ENCODE measurements at places on chromosomes 7 and 10.

- DNase-seq, result no peak
Measured at GRCh38 chr10:71633920-71634319, 85.7 kb downstream of the C10orf105 start.

DNA sequence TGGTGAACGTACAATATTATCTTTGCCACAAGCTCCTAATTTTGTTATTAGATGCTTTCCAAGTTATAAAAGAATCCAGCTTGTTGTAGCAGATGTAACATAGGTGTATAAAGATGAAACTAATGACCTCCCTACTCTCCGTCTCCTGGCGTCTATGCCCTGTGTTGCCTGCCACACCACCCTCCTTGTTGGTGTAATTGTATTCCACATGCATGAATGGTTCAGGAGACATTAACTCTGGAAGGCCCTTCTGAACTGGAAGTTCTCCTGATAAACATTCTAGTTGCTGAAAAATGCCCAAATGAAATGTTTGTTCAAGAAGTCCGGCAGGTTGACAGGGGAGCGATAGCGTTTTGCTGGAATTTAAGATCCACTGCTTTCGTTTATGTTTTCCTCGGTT, 53.9 kb upstream of the SEPHS1 start:
- no peak for DNase-seq

GRCh38 chr7:158015403-158016179, 572.0 kb downstream of the PTPRN2 start:
- no peak for DNase-seq

DNA sequence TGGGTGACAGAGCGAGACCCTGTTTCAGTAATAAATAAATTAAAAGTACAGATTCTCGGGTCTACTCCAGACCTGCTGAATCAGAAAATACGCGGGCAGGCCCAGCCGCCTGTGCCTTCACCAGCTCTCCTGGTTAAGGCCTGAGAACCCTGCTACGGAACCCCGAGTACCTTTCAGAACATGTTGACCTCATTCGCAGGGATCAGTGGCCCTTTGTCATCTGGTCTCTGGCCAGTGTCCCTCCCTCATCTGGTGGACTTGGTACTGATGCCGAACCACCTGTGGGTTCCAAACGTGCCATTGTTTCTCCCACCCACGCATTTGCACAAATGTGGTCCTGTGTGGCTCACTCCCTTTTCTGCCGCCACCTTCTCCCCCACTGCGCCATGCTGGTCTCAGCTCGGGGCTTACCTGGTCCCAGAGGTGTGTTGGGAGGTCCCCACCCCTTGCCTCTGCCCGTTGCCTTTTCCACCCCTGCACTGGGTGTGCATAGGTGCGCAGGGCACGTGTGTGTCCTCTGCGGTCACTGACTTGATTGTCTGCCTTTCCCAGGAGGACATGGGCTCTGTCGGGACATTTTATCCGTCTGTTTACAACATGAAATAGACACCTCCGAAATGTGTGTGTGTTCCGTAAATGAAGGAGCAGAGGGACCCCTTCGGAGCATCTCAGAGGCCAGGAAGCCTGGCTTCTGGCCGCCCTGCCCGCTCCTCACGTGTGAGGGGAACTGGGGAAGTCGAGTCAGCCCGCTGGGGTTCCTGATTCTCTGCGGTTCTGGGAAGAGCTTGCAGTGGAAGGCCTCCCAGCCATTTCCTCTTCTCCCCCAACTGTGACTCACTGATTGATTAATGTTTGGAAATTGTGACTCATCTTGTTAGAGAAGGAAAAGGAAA, 135.2 kb downstream of the CUX1 start:
- DNase-seq, result peak; percentile 92

- DNase-seq, result no peak
Measured at GRCh38 chr10:47379445-47379785, 4.7 kb downstream of the ZNF488 start.

- no peak for DNase-seq
Measured at GRCh38 chr7:158325530-158326381, 261.9 kb downstream of the PTPRN2 start.

DNA sequence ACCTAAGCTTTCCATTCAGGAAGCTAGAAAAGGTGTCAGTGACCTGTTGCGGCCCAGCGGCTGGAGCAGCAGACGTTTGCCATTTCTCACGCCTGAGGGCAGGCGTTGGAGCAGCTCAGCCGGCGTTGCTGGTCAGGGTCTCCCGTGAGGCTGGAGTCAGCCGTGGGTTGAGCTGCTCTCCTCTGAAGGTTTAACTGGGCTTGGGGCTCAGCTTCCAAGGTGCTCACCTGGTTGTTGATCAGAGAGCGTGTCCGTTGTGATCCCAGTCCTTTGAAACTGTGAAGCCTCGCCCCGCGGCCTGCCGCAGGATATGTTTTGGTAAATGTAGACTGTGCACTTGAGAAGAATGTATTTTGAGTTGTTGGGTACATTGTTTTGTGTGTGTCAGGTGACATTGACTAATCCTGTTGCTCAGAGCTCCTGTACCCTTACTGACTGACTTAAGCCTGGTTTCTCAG, 20.6 kb upstream of the PWWP2B start:
- no peak for DNase-seq

DNA sequence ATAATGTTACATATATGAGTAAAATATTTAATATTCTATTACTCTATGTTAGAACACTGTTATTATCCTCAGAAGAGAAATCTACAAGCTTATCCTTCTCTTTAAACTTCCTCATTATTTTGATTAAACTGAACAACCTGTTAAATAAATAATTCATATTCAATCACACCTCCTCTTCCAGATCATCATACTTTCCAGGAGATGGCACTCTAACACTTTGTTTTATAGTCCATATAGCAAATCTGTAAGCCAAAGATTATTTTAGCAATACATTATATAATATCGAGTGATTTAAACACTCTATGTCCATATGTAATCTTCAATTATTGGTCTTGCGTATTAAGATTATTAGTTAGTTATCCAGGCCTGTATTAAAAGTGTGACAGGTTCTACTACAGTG, 694.1 kb downstream of the ANKRD7 start:
- peak; percentile 1 for DNase-seq
